CD4-positive, alpha-beta T cell treated with Interleukin-17A for 1 hour (primary cell): ENCODE measurements at places on chromosomes 6 and 20.
A peak's percentile ranks its signal among the peaks of the same experiment; 100 is the strongest.

DNA sequence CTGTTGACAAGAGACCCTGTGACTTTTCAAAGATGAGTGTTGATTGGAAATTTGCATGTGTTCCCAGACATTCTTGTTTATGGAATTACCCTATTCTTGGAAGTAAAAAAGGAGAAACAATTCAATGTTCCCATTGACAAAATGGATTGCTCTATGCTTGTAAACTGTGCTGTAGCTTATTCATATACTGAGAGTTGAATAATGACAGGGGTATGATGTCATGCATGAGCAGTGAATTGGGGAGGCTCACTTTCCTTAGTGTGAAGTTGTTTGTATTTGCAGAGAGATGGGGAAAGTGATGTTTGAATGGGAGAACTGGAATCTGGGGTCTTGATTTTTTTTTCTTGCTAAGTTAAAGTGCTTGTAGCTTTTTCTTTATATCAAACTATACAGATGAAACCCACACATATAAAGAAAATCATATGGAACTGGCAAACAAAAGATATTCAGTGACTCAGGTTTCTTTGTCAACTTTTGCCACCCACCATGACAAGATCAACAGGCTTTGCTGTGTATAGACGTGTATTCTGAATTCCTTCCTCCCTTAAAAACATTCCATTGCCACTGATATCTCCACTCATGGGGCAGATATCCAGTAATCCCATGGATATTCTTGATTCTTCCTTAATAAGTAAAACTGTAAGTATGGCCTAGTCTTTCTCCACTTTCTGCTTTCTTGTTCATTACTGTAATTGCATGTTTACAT is 97.8 kb upstream of the JAG1 start:
- DNase-seq, result no peak

- DNase-seq, result no peak
These were observed 40.9 kb downstream of the PSMB1 start for GRCh38 chr6:170512249-170512648.

DNA sequence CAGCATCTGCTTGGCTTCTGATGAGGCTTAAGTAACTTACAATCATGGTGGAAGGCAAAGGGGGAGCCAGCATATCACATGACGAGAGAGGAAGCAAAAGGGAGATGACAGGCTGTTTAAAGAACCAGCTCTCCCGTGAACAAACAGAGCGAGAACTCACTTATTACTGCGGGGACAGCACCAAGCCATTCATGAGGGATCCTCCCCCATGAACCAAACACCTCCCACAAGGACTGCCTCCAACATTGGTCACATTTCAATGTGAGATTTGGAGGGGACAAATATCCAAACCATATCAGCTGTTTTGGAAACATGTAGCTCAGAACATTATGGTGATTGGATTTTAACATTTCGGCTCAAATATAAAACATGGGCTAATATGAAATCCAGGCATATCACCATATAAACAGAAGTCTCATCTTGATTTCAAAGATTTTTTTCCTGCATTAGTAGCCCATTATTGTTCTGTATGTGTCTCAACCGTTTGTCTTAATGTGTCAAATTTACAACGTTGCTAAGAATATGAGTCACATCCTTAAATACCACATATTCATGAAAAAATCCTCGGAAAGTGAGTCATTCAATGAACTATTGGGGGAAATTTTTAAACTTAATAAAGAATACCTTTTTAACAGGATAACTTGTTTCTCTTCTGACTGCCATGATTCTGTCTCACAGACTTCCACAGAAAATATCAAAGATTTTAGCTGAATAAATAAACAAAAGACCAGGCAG is 894.3 kb downstream of the TFAP2A start:
- peak; percentile 0 for DNase-seq

DNA sequence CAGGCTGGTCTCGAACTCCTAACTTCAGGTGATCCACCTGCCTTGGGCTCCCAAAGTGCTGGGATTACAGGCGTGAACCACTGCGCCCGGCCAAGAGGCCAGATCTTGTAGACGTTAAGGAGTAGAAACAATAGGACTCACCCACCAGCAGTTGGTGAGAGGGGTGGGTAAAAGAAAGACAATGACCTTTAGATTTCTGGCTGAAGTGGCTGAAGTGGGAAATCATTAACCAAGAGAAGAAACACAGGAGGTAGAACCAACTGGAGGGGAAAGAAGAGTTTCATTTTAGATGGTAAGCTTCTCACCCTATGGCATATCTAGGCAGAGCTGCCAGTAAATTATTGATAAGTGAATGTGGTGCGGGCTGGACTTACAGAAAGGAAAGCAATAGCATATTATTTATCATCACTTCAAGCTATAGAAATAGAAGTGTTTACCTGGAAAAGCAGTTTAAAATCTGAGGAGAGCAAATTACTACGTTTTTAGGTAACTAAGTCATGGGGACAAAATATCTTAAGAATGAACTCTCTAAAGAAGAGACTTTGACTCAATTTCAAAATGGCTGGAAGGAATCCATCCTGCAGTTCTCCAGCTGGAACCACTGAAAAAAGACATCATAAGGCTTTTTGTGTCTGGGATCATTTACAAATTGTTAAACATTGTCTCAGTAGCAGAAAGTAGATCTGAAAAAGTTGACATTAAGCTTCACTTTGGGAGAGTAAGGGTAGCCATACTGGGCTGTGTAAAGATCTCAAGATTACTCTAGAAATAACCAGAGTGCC is 109.6 kb downstream of the ALDH8A1 start:
- no peak for DNase-seq
